ENCODE measurements at places on chromosomes 11 and 22.
A peak's percentile ranks its signal among the peaks of the same experiment; 100 is the strongest.

DNA sequence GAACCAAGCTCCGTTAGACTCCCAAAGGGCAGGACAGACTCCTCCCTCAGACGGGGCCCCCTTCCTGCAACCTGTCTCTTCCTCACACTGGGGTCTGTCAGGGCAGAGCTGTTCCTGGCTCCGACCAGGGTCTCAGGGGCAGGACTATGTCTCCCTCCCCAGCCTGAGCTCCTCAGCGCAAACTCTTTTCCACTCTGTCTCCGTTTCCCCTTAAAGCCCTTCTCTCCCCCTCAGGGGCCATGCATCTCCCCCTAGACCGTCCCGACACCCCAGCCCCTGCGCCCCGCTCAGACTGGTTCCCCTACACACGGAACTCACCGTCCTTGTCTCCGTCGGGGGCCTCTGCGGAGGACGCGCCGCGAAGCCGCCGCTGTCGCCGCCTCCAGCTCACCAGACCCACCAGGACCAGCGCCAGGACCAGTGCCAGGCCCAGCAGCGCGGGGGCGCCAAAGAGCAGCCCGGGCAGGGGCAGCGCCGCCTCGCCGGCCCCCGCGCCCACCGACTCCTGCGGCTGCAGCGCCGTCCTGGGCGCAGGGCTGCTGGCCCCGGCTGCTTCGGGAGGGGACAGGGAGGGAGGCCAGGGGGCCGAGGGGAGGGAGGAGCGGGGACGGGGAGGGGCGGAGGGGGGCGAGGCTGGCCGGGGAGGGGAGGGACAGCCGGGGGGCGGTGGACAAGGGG lies 684 bp downstream of the TNFRSF13C start:
- peak; percentile 31 for DNase-seq

DNA sequence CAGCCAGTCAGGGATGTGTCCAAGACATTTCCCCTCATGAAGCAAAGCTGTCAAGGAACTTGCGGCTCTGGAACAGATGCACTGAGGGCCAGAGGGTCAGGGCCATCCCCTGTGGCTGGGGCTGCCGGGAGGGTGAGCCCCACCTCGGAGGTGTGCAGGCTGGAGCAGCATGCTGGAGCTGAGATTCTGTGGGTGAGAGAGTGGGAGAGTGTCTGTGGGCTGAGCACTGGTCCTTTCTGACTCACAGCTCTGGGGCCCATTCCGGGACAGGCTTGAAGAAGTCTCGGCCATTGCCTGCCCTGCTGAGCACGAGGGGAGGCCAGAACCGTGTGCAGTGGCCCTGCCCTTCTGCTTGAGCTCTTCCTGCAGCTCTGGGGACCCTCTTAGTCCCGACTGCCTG lies 2.1 kb downstream of the OMP start:
- no peak for DNase-seq

DNA sequence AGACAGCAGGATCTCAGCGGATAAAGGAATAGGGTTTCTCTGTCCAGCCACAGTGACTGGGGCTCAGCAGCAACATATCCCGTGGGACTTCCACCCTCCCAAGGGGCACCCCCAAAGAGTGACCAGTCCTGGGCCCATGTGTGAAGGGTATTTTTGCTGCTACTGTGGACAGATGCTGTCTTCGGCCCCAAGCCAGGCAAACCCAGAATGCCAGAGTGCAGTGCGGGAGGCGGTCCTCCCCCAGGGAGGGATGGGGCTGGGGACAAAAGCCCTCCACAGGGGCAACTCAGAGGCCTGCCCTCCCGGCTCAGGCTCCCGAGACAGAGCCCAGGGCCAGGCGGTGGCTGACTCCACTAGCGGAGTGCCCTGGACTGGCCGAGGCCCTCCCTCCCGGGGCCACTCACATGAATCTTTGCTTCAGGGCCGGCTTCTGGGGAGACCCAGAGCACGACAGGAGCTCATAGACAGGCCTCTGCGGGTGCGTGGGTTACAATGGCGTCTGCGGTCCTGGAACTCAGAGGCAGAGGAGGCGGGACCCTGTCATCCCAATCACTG lies 34.7 kb upstream of the WNT7B start:
- DNase-seq: no peak

GRCh38 chr22:46622081-46622521 lies 1.9 kb downstream of the GRAMD4 start:
- DNase-seq: no peak

GRCh38 chr22:43432883-43433415 lies 21.1 kb downstream of the MPPED1 start:
- no peak for DNase-seq

DNA sequence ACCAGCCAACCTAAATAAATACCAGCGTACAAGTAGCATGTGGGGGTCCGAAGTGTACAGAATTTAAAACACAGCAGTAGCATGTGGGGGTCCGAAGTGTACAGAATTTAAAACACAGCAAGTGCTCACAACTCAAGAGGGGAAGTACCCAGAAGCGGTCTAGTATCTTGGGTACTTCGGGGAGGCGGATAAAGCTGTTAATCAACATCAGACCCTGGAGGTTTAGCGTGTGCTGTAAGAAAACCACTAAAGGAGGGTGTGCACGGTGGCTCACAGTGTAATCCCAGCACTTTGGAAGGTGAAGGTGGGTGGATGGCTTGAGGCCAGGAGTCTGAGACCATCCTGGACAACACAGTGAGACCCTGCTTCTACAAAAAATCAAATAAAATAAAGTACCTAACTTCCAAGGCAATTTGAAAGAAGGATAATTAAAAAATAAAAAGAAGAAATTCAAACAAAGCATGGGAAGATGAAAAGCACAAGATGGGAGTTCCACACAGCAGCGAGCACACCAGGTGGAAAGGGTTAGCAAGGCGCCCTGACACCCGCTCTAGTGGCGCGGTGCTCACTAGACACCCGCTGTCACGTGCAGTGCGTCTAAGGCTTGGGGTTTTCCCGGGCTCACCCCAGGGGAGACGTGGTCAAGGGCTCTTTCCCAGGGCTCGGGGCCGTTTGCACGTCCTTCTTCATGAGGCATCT lies 35.0 kb upstream of the MOB2 start:
- DNase-seq: no peak

DNA sequence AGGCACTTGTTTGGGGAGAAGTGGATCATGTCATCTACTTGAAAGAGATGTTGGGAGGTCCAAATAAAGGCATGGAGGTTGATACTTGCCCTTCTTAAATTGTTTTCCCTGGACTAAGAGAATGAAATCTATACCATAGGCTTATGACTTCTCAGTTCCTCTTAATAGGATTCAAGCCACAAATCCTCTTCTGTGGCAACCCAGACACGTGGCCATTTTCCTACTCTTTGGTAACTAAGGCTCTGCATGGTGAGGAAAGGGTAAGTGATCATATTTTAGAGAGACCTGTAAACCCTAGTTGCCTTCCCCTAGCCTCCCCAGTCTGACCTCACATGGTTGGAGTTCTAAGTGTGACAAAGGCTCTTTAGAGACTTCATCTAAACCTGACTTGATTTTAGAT lies 72.9 kb upstream of the CD44 start:
- DNase-seq: no peak

DNA sequence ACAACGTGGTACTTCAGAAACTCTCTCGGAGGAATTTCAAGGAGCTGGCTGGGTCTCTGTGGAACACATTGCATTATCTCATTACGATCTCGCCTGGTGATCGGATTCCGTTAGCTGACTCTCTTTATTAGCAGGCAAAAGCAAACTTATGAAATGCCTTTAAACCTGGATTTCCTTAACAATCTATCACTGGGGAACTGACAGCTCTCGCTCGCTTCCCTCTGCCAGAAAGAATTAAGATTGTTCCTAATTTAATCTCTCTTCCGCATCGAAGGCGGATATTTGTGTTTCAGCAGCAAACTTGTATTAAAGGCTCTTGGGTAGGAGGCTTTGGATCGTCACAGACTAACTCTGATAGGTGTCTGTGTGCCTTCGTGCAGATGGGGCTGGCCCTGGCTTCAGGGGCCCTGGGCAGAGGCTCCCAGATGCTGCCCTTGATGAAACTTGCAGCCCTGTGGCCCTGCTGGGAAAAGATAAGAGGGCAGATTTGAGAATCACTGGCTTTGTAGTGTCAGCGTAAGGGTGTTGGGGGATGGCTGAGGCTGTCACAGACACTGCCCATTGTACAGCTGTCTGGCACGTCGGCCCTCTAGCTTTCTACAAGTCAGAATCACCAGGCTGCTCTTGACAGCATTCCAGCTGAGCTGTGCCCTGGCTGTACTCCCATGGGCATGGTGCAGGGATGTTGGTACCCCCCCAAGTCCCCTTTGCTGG lies 162.2 kb upstream of the NECTIN1 start:
- no peak for DNase-seq

GRCh38 chr22:21044931-21045584 lies 688 bp upstream of the LRRC74B start:
- DNase-seq: peak; percentile 60

GRCh38 chr22:23204541-23205157 lies 24.3 kb downstream of the BCR start:
- DNase-seq: no peak

GRCh38 chr22:19058713-19059451 lies 63.3 kb downstream of the DGCR2 start:
- no peak for DNase-seq

- peak; percentile 31 for DNase-seq
Observed at GRCh38 chr22:38981005-38981991, 849 bp upstream of the APOBEC3B start.

DNA sequence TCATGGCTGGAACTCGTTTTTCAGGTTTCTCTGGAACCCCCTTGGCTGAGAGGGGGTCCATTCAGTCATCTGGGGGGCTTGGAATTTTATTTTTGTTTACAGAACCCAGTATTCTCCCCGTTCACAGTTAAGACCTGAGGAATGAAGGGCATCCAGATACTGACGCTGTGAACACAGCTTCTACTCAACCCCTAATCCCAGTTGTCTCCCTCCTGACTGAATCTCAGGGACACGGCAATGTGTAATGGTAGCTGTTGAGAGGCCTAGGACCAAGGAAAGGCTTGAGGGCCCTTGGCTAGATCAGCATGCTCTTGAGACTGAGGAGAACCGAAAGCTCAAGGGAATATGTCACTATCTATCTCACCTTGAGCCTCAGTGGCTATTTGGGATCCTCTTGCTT lies 113.6 kb downstream of the SWAP70 start:
- DNase-seq: no peak

DNA sequence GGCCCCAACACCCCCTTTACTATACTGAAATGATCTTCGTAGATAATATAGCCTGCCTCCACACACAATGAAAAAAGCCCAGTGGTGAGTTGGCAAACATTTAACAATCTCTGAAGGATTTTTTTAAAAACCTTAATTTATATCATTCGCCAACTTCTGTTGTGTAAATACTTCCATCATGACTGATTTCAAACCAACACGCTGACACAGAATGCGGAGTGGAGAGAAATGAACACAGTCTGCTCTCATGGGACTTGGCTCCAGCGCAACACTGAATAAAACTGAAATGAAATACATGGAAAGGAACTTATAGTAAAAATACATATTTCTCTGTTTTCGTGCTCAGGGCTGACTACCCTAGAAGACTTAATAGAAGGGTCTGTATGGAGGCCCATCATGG lies 61.3 kb upstream of the WNT11 start:
- DNase-seq: peak; percentile 24

DNA sequence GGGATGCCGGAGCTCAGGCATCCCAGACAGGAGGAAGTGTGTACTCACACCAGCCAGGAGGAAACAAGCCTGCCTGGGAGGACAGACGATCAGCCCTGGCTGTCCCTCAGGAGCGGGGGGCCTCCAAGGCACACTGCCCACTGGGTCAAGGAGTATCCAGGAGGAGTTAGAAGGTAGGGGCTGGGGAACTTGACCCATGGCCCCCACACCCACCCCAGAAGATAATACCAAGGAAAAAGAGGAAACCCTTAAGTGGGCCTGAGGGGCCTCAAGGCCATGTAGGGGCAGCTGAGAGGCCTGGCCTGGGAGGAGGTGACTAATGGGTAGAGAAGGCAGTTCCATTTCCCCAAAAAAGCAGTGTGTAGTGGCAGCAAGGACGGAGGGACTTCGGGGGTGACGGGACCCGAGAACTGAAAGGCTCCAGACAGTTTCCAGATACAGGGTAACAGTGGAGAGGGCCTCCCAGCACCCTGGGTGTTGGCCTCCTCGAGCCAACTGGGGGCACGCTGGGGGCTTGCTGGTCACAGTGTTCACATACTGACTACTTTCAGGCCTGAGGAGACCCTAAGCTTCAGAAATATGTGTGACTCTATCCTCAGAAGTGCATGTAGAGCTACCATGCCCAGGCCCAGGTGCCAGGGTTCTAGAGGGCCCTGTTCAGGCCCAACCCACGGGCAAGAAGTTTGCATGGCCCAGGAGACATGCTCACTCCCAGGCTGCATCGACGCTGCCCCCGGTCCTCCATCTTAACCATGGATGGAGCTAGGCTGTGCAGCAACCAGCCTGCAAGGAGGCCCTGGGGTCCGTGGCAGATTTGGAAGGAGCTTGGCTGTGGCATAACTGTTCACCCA lies 75.7 kb upstream of the PITPNB start:
- no peak for DNase-seq

- DNase-seq: no peak
Observed at GRCh38 chr11:35045236-35045820, 93.6 kb upstream of the CD44 start.

GRCh38 chr11:36376888-36377758 lies 81.0 kb downstream of the PRR5L start:
- DNase-seq: peak; percentile 60

DNA sequence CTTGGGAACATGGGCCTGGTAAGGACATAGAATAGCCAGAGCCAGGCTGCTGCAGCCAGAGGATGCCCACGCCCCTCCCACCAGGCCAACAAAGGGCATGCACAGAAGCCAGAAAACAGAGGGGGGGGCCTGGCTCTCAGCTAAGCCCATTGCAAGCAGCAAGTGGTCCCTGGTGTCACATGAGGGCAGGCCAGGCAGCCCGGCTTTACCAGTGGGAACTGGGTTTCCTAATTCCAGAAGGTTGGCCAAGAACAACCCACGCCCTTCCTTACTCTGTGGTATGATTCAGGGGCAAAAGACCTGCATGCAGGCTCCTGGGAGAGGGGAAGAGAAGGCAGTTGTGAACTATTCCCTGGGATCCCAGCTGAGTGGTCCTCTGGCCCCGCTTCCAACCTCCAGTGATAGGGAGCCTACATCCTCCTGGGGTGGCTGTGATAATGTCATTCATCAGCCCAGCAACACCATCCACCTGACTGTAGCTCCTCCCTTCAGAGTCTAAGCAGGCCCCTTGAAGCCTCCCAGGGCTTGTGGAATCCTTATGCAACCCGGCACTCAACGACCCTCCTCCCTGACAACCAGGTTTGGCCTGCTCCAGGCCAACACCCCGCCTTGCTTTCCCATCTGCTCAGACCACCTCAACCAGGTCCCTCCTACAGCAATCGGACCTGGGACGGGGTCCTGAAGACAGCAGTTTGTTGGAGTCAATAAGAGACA lies 62.1 kb upstream of the LMO1 start:
- no peak for DNase-seq

DNA sequence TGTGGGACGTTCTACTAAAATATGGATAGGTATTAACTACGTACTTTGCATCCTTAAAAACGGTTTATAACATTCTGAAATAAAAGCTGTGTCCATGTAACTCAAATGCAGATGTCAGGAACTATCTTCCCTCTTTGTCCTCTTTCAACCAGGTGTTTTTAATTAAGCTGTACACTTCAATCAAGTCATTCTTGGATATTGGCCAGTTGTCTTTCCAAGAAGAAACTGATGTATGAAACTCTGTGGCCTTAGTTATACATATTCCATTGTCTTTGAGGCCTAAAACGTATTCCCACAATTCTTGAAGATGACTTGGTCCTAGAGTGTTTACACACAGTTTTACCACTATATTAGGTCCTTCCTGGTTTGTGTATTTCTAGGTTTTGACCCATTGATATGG lies 249.0 kb upstream of the CNTN5 start:
- no peak for DNase-seq
